ENCODE measurements at places on chromosomes 7 and 10. TPM values are rescaled to one million over a fixed set of nuclear protein-coding genes. Genes with fewer than 3 reads are reported as not detected.

DNA sequence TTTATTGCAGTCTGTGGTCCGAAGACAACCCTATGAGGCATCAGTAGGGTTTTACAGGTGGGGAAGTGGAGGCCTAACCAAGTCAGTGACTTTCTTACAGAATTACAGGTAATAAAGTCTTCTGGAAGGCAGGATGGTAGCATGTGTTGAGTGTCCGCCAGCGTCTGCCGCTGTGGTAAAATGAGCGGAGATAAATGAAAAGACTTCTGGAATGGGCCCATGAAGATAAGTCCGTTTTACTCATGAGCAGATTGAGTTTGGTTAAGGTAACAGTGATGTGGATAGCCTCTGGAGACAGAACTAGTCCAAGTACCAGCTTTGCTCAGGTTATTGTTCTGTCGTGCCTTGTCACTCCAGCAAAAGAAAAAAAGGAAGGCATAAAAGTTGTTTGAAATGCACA lies 966 bp downstream of the FBH1 start:
- no peak for DNase-seq

- no peak for DNase-seq
These were observed 19.1 kb downstream of the SLC16A12 start for GRCh38 chr10:89516149-89516832.

The MRPL43 gene
- total RNA-seq, result 108 TPM

DNA sequence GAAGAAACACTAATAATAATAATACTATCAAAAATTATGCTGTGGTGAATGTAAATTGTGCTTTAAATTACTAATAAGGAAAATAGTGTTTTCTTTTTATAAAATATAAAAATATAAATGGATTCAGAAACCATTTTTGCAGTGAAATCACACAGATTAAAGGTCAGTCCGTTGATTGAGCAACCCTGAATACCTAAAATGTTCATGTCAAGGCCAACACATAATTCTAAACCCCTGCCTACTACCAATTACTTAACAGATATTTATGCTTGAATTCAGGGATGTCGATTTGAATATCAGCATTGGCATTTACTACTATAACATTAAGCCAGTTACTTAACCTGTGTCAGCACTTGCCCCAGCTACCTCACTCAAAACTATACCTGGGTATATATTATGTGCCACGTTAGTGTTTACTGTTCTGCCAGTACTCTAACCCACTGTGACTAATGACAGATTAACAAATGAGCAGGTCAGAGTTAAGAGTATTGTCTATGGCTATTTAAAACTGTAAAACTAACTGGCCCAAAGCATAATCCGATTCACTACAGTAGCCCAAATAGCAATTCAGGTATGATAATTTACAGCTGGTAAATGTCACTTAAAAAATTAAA lies 165.0 kb downstream of the KMT2E start:
- DNase-seq, result no peak

The ZNF425 gene
- total RNA-seq, result 3.0 TPM

DNA sequence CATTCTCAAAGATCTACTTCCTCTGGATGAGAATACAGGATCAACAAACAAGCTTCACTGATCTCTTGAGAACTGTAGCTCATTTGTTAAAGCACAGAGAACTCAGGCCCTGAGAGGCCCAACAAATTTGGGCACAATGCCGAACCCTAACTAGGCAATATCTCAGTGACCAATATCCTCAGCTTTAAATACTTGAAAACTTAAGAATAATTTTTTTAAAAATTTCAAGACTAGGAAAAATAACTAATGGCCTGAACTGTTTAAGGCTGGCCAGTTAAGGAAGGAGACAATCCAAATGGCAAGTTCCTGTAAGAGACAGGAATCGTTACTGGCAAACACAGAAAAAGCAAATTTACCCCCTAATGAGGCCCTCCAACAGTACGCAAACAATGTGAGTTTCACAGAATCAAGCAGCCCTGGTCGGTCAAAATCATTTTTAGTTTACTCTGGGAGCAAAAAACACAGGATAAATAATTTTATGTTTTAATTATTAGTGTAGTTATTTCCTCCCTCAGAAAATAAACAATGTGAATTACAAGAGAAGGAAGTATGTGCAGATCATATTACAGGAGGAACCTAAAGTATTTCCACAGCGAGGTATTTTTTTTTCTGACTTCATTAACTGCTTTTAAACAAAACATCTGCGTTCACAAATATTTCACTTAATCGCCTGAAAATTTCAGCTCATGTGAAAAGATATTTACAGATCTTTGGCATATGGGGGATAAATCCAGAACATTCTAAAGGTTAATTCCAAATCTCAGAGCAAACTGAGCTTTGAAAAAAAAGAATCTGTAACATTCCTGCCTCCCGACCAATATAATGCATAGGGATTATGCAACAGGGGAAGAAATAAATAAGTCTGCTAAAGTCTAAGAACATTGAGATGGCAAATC lies 39.5 kb downstream of the NT5C2 start:
- no peak for DNase-seq

The LRGUK gene
- total RNA-seq, result 0.23 TPM

GRCh38 chr10:112613620-112614019 lies 166.6 kb downstream of the VTI1A start:
- no peak for DNase-seq

The ZNF248 gene
- 8.1 TPM for total RNA-seq

- no peak for DNase-seq
These were observed 80.3 kb upstream of the UCN3 start for GRCh38 chr10:5284311-5285057.

DNA sequence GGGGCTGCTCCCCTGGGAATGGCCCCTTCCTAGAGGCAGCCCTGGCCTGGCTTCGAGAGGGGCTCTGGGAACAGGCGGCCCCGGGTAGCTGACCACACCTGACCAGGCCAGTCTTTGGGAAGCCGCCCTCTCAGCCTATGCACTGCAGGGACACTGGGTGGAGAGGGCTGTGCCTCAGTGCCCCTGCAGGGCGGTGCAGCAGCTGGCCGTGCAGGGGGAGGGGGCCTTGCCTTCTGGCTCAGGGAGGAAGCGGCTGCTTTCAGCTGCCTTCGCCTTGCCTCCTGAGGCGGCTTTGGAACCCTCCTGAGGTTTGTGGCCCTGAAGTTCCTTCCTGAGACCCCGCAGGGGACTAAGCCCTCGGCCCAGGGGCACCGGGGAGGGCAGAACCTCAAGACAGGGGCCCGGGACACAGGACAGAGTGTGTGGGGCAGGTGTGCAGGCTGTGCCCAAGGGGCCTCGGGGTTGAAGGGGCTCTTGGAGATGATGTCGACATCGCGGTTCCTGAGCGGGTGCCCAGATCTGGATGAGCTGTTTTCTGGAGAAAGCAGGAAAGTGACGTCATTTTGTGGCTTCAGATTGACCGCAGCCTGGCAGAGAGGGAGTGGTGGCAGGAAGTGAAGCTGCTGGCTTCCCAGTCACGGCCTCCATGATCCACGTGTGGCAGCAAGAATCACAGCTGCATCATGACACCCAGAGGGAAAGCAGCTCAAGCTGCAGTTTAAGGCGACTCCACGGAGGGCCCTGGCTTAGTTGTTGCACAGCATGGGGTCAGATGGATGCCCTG lies 17.7 kb downstream of the ADAM8 start:
- peak; percentile 97 for DNase-seq

GRCh38 chr7:32043688-32044087 lies 26.5 kb downstream of the PDE1C start:
- DNase-seq, result no peak

The PRPS1L1 gene
- not detected for total RNA-seq

DNA sequence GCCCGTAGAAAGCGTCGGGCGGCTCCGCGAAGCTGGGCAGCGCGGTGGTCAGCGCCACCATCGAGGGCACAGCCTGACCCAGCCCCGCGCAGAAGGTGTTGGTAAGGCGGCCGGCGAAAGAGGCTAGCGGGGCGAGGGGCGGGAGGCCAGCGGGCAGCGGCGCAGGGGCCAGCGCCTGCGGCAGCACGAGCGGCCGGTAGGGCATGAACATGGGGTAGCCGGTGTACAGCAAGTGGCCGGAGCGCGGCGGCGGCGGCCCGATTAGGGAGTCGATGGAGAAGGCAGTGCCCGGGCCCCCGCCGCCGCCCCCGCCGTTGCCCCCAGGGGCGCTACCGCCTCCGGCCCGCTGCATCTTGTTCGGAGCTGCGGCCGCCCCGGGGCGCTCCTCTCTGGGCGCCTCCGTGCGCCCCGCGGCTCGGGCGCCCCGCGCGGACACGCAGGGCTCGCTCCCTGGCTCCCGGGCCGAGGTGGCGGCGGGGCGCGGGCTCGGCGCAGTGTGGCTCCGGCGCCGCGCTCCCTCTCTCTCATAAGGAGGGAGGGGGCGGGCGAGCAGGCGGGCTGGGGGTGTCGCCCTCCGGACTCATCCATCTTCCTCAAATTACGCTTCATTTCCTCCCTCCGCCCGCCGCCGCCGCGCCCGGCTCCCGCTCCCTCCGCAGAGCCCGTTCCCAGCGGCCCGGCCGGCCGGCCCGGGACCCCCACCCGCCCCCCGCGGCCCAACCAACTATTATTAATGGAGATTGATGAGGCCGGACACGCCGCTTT lies at the start of gene GBX1:
Gene GBX1, minus strand, starts transcription at position 498 of the 765 bp plus-strand sequence. Its CDS starts 146 bp downstream, at position 352.
- no peak for DNase-seq

- DNase-seq, result no peak
These were observed 45.7 kb upstream of the UBE2H start for GRCh38 chr7:129998446-129998845.

DNA sequence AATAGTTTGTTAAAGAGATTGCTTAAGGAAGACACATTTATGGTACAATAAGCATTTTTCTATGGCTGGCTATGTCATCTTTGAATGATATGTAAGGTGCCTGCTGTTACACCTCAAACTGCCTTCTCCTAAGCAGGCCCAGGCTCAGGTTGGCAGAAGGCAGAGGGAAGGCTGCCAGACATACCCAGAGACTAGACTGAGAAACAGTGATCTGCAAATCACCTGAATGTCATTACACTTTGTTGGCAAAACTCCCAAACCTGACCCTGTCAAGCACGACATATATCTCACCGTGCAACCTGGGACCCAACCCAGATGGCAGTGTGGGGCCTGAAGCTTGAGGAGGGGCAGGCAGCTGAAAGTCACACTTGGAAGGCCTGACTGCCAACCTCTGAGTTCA lies 136.6 kb upstream of the TARP start:
- DNase-seq, result no peak

DNA sequence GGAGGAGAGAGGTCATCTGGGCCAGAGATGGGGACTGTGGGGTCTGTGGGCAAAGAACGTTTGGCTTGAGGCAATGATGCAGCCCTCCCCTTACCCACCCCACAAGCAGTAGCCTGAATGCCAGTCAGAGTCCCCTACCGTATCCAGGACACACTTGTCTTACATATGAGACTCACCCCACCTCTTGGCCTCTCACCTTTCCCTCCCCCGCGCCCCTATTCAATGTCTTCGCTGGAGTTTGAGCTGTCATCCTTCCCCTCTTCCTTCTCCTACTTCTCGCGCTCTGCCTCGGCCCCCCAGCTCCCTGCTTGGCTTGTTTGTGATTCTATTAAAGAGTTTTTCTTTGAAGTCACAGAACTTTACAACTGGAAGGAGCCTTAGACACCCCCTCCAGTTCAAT lies 8.9 kb downstream of the PRRT4 start:
- DNase-seq, result no peak

The PCLO gene
- total RNA-seq, result 1.1 TPM

DNA sequence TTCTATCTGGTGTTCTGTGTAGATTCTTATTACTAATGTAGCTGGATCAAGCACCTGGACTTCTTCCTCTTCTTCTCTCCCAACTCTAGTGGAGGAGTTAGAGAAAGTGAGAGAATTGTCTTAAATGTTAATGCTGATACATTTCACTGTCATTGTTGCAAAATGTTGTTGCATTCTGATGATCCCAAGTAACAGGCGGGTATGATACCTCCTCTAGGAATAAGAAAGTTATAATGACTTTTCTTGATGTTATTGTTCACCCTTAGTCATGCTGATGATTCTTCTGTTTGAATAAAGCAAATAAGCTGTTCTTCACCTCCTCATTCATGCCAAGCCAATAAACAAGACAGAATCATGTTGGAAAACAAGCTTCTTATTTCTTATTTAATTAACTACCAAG lies 9.1 kb downstream of the CHRM2 start:
- no peak for DNase-seq

The SPDYE2B gene
- not detected for total RNA-seq

The AGR2 gene
- 147 TPM for total RNA-seq

The SEMA3E gene
- 7.3 TPM for total RNA-seq

DNA sequence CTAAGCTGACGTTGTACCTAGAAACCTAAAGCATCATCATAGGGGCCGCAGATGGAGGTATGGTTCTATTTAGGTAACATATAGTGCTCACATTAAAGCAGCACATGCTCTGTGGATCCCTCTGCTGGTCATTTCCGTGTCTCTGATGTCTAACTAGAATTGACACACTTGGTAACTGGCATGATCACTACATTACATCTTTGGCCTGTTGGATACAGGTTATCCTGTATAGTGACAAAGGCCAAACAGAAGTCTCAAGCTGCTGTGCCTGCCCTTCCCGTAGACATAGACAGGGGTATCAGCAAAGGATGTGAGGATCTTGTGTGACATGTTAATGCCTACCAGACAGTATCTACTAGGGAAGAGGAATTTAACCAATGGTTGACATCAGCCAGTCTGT lies 51.2 kb downstream of the KIF5B start:
- DNase-seq, result peak; percentile 35

DNA sequence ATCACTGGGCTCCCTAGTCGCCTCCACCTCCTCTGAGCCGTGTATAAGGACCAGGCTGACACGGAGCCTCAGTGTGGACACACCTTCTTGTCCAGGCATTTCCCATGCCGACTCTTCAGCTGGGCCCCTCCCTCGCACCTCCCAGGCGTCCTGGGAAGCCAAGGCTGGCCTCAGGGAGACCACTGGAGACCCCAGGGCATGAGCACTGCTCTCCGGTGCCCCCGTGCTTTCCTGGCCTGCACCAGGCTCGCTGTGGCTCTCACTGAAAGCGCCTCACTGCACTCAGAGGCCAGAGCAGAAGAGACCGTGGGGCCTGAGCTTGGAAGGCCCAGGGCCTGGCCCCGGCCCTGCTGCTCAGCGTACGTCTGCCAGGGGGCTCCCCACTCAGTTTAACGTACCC lies 31.4 kb downstream of the LRRC27 start:
- DNase-seq, result no peak

The VAX1 gene
- 4.6 TPM for total RNA-seq

- DNase-seq, result no peak
These were observed 73.5 kb downstream of the AOAH start for GRCh38 chr7:36650766-36651312.

DNA sequence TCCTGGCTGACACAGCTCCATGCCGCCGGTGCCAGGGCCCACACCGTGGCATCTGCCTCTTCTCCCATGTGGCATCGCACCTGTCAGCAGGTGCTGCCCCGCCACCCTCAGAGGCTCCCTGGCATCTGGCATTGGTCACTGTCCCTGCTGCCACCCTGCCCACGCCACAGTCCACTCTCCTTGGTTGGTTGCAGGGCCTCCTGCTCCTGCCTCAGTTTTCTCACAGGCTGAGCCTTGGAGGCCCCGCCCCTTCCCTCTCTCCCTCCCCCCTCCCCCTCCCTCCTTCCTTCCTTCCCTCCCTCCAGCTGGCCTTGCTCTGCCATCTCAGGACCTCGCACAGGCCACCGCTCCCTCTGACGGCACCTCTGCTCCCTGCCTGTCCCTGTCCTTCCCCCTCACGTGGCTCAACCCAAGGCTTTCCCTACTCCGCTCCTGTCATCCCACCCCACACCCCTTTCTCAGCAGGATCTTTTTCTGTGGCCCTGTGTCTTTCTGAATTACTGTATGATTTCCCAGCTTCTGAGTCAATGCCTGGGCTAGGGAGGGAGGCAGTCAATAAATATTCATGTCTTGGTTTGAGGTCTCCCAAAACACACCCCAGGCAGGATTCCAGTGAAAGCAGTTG lies 87.4 kb downstream of the INPP5A start:
- DNase-seq, result no peak

Data from Panc1 (cell line).